ENCODE measurements at places on chromosomes 1 and 21.

- DNase-seq = peak; percentile 58
Measured at GRCh38 chr1:22153660-22154437, 11.0 kb upstream of the WNT4 start.

DNA sequence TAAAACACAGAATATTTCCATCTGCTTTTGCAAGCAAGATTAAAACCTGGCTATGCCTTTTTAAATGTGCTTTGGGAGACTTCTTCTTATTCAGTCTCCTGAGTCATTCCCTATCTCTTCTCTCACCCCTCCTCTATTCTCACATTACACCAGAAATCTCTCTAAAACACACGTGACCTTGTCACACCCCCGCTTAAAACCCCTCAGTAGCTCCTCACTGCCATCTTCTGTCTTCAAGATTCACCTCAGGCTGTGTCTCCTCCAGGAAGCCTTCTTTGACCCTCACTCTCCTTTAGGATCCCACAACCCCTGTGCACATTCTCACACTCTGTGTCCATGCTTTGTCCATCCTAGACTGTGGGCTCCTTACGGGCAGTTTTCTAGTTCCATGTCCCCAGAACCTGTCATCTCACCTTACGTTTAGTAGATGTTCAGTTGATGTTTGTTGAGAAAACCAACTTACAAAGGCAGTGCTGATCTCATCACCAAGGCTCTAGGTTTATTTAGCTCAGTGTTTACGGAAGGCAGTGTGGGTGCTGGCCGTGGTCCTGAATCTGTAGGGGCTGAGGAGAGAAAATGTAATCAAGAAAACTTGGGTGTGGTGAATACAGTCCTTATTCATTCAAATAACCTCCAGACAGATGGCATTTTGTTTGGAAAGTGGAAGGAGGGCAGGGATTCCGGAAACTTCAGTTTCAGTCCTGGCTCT lies 143.5 kb downstream of the DMRTA2 start:
- no peak for DNase-seq

- DNase-seq = no peak
Measured at GRCh38 chr1:182092336-182092735, 30.8 kb upstream of the ZNF648 start.

DNA sequence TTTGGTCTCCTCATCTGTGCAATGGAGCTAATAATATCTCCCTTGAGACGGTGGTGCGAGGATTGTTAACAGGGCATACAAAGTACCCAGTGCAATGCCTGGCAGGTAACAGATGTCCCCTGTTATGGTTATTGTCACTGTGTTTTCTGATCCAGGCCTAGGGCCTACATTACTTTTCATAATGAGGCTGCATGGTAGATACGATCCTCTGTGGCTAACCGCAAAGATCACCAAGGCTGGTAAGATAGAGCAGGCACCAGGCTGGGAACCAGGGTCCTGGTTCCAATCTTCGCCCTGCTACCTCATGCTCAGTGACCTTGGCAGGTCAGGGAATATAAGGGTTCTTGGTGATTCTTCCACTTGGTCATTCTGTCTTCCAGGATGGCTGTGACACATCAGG lies 22.7 kb downstream of the KCNA2 start:
- DNase-seq = no peak

Data from osteoblast (primary cell).